ENCODE measurements at places on chromosomes 16 and 17. TPM values are rescaled to one million over a fixed set of nuclear protein-coding genes. Genes with fewer than 3 reads are reported as not detected.

The EIF3CL gene
- total RNA-seq: 50.9 TPM

The MT1H gene
- 0.70 TPM for total RNA-seq

DNA sequence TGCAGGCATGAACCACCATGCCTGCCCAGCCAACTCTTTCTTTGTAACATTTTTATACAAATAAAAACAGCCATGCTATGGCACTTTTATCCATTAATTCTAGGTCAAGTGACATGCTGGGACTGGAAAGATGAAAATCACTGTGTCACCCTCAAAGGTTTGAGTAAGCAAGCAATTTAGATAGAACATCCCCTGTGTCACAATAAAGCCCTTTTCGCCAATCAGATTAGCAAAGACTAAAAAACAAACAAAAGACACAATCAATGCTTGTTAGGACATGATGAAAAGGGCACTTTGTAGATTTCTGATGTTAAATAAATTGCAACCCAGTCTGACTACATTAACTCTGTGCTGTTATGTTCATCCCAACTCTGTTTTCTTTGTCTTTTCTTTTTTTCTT, 26.4 kb downstream of the CHP2 start:
- no peak overlapping the region for H3K4me3 ChIP-seq
- H3K36me3 ChIP-seq: no peaks in the 10 kb centered on the region
- no peak overlapping the region for H3K27ac ChIP-seq

DNA sequence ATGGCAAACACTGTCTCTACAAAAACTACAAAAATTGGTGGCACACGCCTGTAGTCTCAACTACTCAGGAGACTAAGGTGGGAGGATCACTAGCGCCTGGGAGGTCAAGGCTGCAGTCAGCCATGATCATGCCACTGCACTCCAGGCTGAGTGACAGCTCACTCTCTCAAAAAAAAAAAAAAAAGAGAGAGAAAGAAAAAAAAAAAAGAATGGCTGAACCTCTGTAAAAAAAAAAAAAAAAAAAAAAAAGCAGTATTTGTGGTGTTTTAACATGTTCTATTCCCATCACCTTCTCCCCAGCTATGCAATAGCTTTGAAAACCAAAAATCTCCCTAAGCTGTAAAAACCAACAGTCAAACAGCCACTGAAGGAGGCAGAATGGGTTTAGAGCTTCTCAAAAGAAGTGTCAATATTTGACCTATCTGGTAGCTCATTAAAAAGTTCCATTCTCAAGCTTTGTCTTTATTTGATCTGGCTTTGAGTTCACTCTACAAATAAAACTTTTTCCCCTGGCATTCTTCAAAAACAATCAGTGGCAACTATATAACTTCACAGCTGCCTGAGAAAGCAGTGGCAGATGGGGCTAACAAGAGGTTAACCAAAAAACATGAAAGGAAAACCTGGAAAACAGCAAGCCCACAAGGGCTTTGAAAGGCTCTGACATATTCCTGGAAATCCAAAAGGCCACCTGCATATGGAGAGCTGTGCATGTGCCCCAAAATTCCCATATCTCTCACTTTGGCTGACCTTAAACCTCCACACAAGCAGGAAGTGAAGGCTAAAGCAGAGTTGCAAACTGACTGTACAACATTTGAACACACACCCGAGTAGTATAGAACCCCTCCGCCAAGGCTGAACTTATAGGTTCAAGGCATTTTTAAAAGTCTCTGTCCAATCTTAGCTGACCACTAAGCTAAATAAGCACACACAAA, 36.0 kb downstream of the USP32 start:
- peak overlapping the region; percentile 81 for H3K27ac ChIP-seq
- H3K4me1 ChIP-seq: peaks cover 47% of the 10 kb centered on the region
- no peaks in the 10 kb centered on the region for H3K27me3 ChIP-seq
- no peak overlapping the region for H3K4me3 ChIP-seq
- H3K36me3 ChIP-seq: no peaks in the 10 kb centered on the region
- DNase-seq: no peak

- peak; percentile 9 for DNase-seq
- peak overlapping the region; percentile 67 for H3K4me3 ChIP-seq
- H3K27ac ChIP-seq: no peak overlapping the region
- peaks cover 5% of the 10 kb centered on the region for H3K4me1 ChIP-seq
- H3K36me3 ChIP-seq: no peaks in the 10 kb centered on the region
- H3K27me3 ChIP-seq: peaks cover 28% of the 10 kb centered on the region
These were observed 2.0 kb upstream of the TMEM92 start for GRCh38 chr17:50272246-50272645.

DNA sequence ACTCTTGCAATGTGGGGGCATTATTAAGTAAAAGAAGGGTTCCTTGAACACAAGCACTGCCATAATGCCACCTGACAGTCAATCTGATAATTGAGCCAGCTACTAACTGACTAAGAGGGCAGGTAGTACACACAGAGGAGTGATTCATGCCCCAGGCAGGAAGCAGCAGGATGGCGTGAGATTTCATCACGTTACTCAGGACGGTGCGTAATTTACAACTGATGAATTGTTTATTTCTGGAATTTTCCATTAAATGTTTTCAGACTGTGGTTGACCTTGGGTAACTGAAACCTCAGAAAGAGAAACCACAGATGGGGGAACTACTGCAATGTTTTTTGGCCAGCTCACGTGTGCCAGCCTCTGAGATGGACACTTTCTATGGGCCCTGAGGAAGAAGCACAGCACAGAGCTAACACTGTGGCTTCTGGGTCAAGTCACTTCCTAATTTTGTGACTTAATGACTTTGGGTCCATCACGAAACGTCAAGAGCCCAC, 46.7 kb downstream of the C17orf67 start:
- DNase-seq: peak; percentile 83
- H3K4me1 ChIP-seq: peaks cover 33% of the 10 kb centered on the region
- H3K27me3 ChIP-seq: no peaks in the 10 kb centered on the region
- H3K4me3 ChIP-seq: peak overlapping the region; percentile 33

- DNase-seq: no peak
- H3K27me3 ChIP-seq: no peaks in the 10 kb centered on the region
- no peaks in the 10 kb centered on the region for H3K4me1 ChIP-seq
- no peak overlapping the region for H3K27ac ChIP-seq
- no peaks in the 10 kb centered on the region for H3K36me3 ChIP-seq
These were observed 467.2 kb downstream of the CDH8 start for GRCh38 chr16:61569028-61569427.

The RHBDF2 gene
- 30.0 TPM for total RNA-seq

DNA sequence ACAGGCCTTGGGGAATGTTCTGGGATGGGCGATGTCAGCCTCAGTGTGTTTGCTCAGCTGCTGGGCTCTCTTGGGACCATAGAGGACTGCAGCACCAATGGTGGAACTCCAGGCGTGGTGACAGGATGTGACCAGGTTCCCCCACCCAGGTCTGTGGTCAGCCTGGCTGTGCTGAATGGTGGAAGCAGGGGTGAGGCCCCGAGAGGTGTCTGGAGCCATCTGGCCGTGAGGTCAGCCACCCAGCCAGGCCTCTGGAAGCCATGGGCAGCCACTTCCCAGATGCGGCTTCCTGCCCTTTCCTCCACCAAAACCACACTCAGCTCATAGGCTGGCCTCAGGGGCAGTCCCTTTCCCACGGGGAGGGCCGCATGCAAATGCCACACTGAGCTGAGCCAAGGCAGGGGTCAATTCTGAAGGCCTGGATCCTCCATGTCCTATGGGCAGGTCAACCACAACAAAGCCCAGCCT, 7.8 kb upstream of the MAPK7 start:
- peak; percentile 48 for DNase-seq
- H3K27me3 ChIP-seq: no peaks in the 10 kb centered on the region
- peak overlapping the region; percentile 55 for H3K27ac ChIP-seq

The SLC6A2 gene
- not detected for total RNA-seq

The PLXDC1 gene
- total RNA-seq: 2.2 TPM

DNA sequence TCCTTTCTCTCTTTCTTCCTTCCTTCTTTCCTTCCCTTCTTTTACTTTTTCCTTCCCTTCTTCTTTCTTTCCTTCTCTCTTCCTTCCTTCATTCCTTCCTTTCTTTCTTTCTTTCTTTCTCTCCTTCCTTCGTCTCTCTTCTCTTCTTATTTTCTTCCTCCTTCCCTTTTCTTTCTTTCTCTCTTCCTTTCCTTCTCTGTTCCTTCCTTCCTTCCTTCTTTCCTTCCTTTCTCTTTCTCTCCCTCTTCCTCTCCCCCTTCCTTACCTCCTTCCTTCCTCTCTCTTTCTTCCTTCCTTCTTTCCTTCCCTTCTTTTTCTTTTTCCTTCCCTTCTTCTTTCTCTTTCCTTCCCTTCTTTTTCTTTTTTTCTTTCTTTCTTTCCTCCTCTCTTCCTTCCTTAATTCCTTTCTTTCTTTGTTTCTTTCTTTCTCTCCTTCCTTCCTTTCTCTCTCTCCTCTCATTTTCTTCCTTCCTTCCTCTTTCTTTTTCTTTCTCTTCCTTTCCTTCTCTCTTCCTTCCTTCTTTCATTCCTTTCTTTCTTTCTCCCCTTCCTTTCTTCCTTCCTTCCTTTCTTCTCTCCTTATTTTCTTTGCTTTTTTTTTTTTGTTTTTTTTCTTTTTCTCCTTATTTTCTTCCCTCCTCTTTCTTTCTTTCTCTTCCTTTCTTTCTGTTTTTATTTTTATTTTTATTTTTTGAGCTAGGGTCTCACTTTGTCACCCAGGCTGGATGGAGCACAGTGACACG, 22.8 kb downstream of the GPR142 start:
- no peak overlapping the region for H3K27ac ChIP-seq
- H3K4me1 ChIP-seq: no peaks in the 10 kb centered on the region
- no peak overlapping the region for H3K4me3 ChIP-seq
- H3K36me3 ChIP-seq: no peaks in the 10 kb centered on the region

The CA5A gene
- total RNA-seq: not detected

DNA sequence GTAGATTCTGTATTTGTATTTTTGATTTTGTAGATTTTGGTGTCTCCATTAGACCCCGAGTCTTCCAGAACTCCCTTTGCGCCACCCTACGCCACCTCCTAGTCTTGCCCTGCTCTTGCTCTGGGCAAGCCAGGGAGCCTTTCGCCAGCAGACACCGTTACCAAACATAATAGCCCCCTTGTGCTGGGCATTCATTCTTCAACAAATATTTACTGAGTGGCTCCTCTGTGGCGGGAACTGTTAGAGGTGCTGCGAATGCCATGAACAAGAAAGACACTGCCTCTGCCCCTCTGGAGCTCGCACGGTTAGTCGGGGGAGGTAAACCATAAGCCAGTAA, 841 bp upstream of the GPT2 start:
- H3K4me3 ChIP-seq: peak overlapping the region; percentile 73
- no peak for DNase-seq
- H3K36me3 ChIP-seq: peaks cover 5% of the 10 kb centered on the region
- peak overlapping the region; percentile 72 for H3K27ac ChIP-seq
- peaks cover 18% of the 10 kb centered on the region for H3K4me1 ChIP-seq
- peaks cover 5% of the 10 kb centered on the region for H3K27me3 ChIP-seq

DNA sequence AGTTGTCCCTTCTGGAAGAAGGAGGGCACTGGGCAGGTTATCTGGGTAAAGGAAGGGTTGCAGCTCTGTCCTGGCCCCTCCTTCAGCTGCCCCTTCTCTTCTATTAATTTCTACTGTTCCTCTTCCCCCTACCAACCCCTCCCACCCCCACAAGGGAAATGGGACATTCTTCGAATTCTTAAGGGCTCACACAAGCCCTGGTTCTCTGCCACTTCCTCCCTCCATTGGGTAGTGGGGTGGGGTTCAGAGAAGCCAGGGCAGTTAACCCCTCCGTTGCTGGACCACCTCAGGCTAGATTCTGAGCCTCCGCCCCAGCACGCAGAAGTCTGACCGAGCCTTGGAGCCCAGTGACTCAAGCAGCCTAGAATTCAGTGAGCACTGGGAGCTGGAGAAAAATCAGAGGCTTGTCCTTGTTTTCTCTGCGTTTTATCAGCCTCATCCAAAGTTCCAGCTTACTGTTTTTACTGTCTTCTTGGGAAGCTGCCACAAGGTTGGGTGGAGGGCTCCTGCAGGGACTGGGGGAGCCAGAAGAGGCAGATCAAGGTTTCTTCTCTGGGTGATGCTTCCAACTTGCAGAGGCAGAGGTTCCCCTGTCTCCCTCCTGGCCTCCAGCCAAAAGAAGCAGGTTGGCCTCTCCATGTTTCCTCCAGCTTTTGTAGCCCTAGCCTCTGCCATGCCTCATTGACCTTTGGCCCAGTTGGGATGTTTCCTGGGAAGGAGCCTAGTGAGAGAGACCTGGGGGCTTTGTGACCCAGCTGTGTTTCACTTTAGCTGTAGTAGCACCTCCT, 10.2 kb downstream of the LASP1 start:
- no peak for DNase-seq
- no peak overlapping the region for H3K4me3 ChIP-seq
- H3K4me1 ChIP-seq: peaks cover 86% of the 10 kb centered on the region
- peaks cover 36% of the 10 kb centered on the region for H3K36me3 ChIP-seq

The VTN gene
- not detected for total RNA-seq

- H3K27ac ChIP-seq: no peak overlapping the region
- H3K4me1 ChIP-seq: no peaks in the 10 kb centered on the region
- H3K4me3 ChIP-seq: no peak overlapping the region
- peaks cover 14% of the 10 kb centered on the region for H3K36me3 ChIP-seq
- no peaks in the 10 kb centered on the region for H3K27me3 ChIP-seq
These were observed 6.8 kb downstream of the ZNF750 start for GRCh38 chr17:82832881-82833475.

The ARHGDIG gene
- not detected for total RNA-seq

DNA sequence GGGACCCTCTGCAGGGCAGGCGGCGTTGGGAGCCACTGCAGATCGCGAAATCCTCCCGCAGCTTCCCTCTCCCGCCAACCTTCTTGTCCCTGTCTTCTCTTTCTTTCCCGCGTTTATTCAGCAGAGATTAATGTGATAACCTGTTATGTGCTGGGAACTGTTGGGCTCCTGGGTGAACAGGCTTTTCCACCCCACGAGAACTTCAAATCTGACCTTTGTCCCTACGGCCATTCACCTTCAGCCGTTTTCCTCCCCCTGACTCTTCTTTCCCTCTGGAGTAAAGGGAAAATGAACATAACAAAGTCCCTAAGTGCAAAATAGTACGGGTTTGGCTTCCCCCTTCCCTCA, 15.2 kb upstream of the KPNA2 start:
- peaks cover 4% of the 10 kb centered on the region for H3K36me3 ChIP-seq
- peak overlapping the region; percentile 75 for H3K27ac ChIP-seq
- DNase-seq: no peak
- peak overlapping the region; percentile 86 for H3K4me3 ChIP-seq
- H3K4me1 ChIP-seq: peaks cover 9% of the 10 kb centered on the region

- DNase-seq: no peak
- H3K4me3 ChIP-seq: no peak overlapping the region
- peaks cover 56% of the 10 kb centered on the region for H3K4me1 ChIP-seq
- no peak overlapping the region for H3K27ac ChIP-seq
- no peaks in the 10 kb centered on the region for H3K27me3 ChIP-seq
These were observed 229.8 kb downstream of the SEC14L1 start for GRCh38 chr17:77370586-77370985.

DNA sequence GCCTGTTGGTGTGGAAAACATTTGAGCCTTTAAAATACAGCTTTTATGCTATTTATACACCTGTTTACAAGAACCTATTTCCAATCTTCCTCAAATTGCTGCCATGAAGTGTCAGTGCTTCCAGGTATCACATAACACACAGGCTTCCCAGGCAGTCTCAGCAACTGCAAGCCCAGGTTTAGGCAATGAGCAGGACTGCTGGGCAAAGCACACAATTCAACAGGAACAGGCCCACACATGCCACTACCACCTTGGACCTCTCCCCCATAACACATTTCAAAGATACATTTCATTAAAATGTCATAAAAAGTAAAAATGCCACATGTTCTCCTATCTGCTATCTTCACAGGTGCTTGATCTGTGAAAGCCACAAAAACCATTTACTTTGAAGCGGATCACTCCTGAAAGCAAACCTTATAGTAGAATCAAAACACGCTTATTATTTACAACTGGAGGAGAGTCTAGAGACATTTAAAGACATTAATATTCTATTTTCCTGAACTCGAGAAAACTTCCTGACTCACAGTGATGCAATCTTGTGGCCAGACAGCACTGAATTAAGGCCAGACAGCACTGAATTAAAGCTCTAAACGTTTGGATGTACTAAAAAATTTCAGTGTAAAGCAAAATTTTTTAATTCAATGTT, 31.5 kb downstream of the ANKFY1 start:
- no peak overlapping the region for H3K27ac ChIP-seq
- DNase-seq: no peak
- no peak overlapping the region for H3K4me3 ChIP-seq
- H3K4me1 ChIP-seq: peaks cover 16% of the 10 kb centered on the region
